ENCODE measurements at places on chromosomes 6 and 20. TPM values are rescaled to one million over a fixed set of nuclear protein-coding genes. Genes with fewer than 3 reads are reported as not detected.

The PTCHD4 gene
- total RNA-seq, result 0.76 TPM

The COL11A2 gene
- 0.25 TPM for total RNA-seq

DNA sequence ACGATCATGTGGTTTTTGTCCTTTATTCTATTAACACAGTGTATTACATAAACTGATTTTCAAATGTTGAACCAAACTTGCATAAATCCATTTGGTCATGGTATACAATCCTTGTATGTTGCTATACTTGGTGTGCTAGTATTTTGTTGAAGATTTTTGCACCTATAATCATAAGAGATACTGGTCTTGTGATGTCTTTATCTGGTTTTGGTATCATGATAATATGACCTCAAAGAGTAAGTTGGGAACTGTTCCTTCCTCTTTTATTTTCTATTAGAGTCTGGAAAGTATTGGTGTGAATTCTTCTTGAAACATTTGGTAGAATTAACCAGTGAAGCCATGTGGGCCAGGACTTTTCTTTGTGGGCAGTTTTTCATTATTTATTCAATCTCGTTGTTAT is 65.3 kb downstream of the TRPC4AP start:
- DNase-seq, result no peak

The NOTCH4 gene
- total RNA-seq, result 0.65 TPM

DNA sequence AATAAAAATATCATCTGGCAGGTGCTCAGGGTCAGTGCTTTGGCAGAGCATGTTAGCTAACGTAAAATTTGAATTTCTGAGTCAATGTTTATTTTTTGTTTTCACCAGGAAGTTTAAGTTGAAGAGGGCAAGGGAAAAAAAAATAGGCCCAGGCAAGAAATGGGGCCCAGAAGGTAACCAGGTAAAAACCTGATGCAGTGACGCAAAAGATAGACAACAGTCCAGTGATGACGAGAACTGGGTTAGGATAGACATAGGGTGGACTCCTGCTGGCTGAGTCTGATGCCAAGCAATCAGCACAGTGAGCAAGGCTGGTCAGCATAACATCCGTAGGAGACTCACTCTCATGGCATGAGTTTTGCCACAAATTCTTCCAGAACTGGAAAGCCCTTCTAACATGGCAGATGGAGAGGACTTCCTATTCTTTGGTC is 42.2 kb downstream of the ZHX3 start:
- peak; percentile 94 for DNase-seq

GRCh38 chr6:22838345-22838744 is 269.0 kb downstream of the HDGFL1 start:
- peak; percentile 12 for DNase-seq

GRCh38 chr6:41200296-41200900 is 551 bp downstream of the TREML2 start:
- peak; percentile 26 for DNase-seq

The VNN1 gene
- total RNA-seq, result not detected

- DNase-seq, result peak; percentile 65
Observed at GRCh38 chr6:24431045-24431451, 28.3 kb downstream of the MRS2 start.

DNA sequence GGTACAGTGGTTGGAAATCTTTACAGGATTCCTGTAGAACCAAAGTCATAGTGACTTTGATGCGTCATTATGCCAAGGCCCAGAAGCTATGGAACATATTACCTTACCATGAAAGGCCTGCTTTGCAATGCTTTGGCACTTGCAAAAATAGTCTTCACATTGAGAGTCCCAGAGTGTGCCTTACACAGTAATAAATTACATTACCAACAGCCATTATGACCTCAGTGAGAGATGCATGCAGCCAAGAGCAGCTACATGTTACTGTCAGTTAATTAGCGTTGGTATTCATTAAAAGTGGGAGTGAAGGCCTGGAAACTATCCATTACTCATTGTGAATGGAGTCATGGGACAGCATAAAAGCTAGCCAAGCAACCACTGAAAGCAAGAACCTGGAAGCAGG is 39.2 kb upstream of the HDDC2 start:
- no peak for DNase-seq

DNA sequence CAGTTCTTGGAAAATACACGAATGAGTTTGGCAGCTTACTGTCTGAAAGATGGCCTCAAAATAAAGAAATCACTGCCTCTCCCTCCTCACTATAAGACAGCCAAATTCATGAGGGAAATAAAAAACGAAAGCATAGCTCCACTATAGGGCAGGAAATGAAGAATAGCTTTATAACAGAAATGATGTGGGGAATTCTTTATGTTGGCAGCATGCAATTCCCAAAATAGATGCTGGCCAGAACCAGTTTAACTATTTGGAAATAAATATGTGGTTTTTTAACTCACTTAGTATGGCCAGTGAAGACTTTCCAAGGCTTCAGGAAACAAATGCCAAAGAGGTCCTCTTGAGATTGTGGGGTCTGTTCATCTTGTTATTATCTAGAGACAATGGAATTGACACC is 100.5 kb downstream of the TBX18 start:
- DNase-seq, result no peak

The OPRM1 gene
- not detected for total RNA-seq

The CENPW gene
- total RNA-seq, result 7.3 TPM

- DNase-seq, result no peak
Observed at GRCh38 chr6:164068527-164068926, 654.0 kb downstream of the QKI start.

DNA sequence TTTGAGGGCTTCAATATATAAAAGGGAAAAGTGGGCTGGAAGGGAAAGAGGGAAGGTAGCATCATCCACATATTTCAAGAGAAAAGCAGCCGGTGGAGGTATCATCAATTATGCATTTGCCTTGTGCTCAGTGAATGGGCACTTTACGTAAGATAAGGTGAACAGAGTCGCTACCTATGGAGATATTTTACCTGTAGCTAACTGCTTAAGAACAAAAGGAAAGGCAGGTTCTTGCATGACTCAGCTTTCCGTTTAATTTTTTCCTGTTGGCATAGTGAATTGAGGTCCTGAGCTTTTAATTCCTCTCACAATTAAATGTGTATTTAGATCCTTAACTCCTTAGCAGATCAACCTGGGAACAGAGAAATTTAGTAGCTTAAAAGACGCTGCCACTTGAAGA is 25.5 kb upstream of the PLCB4 start:
- no peak for DNase-seq

DNA sequence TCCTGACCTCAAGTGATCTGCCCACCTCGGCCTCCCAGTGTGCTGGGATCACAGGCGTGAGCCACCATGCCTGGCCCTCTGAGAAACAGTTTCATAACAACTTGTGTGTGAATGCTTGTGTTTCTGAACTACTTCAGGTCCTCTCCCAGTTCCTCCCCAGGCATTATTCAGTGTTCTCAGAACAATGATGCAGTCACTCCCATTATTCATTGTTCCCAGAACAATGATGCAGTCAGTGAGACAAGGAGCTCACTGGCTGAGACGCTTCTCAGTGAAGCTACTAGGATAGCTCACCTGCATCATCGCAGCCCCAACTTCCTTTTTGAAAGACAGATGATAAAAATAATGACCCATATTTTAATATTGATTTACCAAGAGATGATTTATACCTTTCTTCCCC is 71.5 kb downstream of the NDUFAF5 start:
- peak; percentile 54 for DNase-seq

The PHF1 gene
- total RNA-seq, result 39.8 TPM

The GMNN gene
- 8.4 TPM for total RNA-seq

GRCh38 chr6:166381381-166381732 is 1.4 kb downstream of the MPC1 start:
- DNase-seq, result no peak

GRCh38 chr20:24657878-24658620 is 188.6 kb downstream of the SYNDIG1 start:
- no peak for DNase-seq

DNA sequence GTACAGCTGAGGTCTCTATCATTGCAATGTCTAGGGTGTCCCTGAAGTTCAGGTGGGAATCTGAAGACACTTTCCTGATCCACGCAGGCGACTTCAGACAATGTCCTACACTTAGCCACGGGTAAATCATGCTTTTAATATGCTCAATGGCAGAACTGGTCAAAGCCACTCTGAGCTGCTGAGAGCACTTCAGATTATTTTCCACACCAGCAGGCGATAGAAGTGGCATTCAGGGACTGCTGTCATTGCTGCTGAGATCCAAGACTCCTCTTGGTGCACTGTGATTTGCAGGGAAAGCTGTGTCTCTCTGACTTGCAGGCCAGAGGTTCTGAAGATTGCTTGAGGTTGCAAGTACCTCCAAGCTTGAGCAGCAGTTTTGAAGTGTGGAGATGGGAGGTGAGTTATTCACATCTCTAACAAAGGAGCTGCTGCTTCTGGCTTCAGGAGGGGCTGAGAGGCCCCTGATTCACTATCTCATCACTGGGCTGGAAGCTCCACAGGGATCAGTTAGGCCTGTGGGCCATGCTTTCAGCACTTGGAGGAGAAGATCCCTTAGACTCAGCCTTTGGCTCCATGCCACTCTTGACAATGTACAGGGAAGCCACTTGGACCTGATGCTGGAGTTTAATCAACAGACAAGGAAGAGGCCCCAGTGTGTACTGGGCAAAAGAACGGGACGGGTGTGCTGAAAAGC is 2.9 kb upstream of the SSTR4 start:
- no peak for DNase-seq

DNA sequence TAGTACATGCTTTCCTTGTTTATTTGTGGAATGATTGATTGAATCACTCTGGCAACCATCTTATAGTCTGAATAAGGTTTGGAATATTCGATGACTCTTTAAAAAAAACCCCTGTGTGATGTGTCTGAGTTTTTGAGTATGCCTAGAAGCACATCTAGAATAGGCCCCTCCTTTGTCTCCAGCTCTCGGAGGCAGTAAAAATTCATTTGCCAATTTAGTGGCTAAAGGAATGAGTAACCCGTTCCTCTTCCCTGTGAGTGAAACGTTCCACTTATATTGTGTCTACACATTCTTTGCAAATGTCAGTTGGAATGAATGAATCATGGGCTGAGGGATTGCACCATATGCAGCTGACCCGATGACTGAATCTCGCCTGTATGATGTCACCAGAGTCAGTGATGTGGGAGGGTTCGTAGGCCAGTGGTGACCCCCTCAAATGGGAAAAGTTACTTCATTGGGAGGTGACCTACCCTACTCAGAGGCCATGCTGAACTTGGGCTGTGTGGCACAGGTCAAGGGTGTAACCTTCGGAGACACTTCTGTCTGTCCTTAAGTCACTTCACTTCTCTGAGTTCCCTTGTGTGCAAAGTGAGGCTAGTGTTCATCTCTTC is 21.6 kb downstream of the MOCS3 start:
- peak; percentile 98 for DNase-seq

DNA sequence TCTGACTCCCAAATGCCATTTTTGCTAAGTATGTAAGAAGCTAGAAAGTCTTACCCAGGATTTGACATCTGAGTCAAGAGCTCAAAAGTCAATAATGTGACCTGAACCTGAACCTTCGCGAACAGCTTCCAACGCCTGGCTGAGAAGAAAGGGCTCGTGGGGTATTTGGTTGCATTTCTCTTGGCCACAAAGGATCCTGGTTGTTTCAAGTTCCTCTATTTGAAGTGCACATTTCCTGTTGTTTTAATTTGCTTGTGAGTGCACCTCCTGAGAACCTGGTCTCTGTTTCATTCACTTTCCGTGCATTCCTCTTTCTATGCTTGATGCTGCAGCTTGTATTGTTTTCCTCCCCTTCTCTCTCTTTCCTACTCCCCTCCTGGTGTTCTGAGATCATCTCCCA is 212.5 kb downstream of the FOXA2 start:
- no peak for DNase-seq

- DNase-seq, result no peak
Observed at GRCh38 chr20:60313614-60314013, 355.4 kb downstream of the CDH26 start.

GRCh38 chr20:58179432-58180099 is 48.9 kb downstream of the ANKRD60 start:
- DNase-seq, result peak; percentile 65

DNA sequence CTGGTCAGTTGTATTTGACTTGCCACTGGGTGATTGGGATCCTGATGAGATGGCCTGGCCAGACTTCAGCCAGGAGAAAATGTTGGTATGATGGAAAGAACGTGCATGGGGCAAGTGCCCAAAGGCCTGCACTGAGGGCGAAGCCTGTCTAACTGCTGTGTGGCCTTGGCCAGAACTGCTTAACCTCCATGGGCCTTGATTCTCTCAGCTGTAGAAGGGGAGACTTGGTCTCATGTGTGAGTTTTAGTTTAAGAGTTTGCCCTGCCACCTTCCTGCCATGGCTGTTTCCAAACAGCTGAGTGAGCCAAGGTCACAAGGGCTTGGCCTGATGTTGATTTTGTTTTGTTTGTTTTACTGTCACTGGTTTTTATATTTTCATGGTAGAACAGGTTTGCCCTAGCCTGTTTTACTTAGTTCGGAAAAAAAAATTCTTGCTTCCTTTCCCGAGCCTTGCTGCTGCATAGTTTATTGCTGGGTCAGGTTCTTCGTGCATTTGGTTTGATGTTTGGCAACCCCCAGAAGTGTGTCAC is 35.3 kb downstream of the DSTN start:
- no peak for DNase-seq

The LTA gene
- total RNA-seq, result not detected

DNA sequence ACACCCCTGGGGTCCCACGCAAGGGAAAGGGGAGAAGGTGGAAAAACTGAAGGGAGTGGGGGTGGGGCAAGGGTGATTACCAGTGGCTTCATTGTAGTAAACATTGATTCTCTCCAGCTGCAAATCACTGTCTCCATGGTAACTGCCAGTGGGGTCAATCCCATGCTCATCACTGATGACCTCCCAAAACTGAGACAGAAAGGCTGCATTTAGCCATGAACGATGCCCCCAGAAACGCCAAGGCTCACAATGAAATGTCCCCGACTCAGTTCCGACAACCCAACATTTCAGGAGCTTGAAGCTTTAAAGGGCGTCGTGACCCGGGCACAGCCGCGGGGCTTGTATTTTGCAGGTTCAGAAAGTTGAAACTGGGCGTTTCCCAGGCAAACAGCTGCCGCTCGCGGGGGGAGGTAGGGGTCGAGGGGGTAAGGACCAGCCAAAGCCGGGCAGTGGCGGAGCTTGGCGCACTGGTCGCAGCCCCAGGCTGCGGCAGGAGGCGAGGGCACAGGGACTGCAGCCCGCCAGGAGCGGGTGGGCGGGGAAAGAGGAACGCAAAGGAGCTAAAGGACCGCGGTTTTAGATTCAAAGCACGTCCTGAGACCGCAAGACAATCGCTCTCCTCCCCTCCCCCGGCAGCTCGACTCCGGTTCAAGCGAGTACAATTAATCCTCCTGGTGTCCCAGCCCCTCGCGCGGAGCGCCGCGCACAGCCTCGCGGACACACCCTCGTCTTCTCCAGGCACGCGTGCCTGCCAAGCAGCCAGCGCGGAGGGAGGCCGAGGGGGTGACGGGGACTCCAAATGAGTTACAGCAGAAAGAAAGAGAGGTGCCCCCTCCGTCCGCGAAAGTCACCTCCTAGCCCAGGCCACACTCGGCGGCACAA is 731 bp downstream of the TUBB2B start:
- DNase-seq, result peak; percentile 59

All from GM23248 (cell line).